ENCODE measurements at places on chromosomes 16 and 17.

- no peak for DNase-seq
Measured at GRCh38 chr16:62585041-62585545, 548.9 kb upstream of the CDH8 start.

GRCh38 chr17:31224366-31224765, 72.7 kb downstream of the OMG start:
- no peak for DNase-seq

GRCh38 chr16:10675216-10675615, 19.5 kb downstream of the TEKT5 start:
- no peak for DNase-seq

- DNase-seq = no peak
Measured at GRCh38 chr17:27519550-27519949, 63.3 kb downstream of the KSR1 start.

GRCh38 chr16:82061861-82062525, 26.9 kb downstream of the HSD17B2 start:
- peak; percentile 14 for DNase-seq

DNA sequence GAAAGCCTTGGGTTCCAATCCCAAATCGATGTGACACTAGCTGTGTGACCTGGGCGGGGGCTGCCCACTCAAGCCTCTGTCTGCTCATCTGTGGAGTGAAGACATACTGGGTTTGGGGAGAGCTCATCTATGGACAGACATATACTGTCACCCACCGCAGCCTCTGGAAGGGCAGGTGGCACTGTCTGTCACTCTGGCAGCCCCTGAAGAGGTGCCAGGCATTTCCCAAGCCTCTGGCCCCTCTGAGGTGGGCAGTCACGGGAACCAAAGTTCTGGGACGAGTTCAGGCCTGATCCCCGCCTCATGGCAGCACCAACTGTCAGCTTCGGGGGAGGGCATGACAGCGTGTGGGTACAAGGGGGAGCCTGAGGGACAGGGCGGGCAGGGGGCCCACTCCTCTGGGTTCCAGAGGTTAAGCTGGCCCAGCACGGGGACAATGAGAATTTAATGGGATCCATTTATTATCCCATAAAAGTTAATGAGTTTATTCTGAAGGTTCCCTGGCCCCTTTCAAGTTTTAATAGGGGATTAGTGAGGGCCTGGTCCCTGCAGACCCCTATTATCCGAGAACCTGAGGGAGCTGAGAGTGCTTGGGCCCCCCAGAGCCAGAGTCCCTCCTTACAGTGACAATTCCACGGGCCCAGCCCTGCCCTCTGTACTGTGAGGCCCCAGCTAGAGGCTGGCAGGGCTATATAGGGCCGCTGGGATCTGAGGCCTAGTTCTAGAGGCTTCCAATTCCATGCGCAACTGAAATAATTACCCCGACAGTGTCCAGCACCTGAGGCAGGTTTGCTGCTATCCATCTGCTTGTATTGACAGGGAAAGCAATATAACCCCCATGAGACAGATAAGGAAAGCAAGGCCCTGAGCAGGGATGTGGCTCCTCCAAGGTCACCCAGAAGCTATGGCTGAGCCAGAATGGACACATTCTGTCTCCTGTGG, 18.8 kb downstream of the SEZ6 start:
- no peak for DNase-seq

GRCh38 chr16:12500771-12501170, 302.9 kb downstream of the CPPED1 start:
- no peak for DNase-seq

- DNase-seq = no peak
Measured at GRCh38 chr17:49486012-49486641, 9.0 kb upstream of the NGFR start.

DNA sequence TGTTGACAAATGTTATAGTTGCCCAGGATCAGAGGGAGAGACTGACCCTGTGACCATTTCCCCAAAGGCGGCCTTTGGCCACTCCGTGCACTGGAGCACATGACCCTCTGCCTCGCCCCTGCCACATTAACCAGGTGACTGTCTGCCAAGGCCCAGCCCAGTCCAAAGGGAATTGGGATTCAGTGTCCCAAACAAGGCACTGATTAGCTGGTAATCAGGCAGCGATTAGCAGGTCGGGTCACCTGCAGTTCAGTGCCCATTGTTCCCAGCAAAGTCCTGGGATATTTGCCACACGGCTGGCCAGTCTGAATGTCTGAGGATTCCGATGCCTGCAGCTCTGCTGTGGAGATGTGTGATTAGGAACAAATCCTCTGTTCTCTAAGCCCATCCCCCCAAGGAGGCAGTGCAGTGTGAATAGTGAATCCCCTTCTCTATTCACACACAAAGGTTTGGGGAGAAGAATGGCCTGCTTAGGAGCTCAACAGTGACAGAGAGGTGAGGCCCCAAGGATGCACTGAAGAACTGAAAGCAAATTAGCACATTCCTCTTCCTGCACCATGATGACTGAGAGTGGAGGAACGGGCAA, 123.1 kb upstream of the MAF start:
- DNase-seq = no peak

- no peak for DNase-seq
Measured at GRCh38 chr16:59593194-59593661, 859.1 kb upstream of the GOT2 start.

DNA sequence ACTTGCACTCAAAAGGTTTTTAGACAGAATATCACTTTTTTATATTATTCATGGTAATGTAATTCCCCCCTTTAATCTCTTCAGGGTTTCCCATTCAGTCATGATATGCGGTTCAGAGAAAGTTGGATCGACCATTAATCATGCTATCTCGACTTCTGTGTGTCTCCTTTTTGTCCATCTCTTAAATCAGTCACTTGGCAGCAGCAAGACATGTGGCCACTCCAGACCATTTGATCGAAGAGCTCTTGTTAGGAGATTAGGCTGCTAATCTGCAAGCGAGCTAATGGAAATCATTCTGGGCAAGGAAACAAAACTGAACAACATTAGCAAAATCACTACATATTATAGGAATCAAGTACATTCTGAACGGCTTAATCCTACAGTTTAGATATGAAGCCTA, 449.9 kb downstream of the WWOX start:
- no peak for DNase-seq

DNA sequence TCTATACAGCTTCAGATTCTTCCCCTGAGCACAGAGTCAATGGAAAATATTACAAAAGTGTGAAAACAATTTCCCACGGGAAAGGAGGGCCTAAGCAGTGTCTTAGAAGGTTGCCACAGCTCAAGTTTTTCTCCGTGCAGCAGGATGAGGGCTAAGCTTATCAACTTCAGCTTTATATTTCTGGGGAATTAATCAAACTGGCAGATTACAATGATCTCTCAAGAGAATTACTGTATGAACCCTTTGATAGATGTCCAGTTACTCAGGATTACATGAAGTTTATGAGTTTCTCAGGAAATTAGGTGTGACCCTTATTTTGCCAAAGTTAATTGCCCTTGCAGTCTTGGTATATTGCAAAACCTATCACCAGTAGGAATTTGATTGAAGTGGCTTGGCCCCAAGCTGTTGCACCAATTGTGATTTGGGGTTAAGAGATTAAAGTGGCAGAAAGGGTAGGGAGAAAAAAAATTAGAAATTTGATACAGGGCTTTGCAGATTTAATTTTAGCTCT, 298.4 kb downstream of the MAP2K6 start:
- DNase-seq = peak; percentile 91

DNA sequence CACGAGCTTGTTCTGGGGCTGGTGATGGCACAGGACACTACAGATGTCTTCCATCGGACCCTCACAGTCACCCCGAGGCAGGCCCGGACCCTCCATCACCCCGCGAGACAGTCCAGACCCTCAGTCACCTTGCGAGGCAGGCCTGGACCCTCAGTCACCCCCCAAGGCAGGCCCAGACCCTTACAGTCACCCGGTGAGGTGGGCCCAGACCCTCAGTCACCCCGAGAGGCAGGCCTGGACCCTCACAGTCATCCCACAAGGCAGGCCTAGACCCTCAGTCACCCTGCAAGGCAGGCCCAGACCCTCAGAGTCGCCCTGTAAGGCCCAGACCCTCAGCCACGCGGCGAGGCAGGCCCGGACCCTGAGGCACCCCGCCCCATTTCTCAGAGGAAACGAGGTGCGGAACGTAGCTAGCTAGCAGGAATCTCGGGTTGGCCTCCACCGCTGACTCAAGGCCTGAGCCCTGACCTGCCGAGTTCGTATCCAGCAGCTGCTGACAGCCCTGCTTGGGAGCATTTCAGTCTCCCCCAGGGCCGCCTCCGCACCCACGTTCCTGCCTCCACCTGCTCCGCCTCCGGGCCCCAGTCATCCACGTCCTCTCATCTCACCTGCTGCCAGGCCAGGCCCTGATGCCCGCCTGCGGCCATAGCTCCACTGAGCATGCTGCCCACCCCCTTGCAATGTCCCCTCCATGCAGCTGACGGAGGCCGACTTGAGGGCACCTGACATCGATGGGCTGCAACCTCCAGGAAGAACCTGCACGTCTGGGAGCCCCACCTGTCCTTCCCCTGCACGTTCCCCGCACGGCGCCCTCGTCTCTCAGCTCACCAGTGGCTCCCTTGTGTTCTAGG, 28.7 kb downstream of the RPH3AL start:
- no peak for DNase-seq

DNA sequence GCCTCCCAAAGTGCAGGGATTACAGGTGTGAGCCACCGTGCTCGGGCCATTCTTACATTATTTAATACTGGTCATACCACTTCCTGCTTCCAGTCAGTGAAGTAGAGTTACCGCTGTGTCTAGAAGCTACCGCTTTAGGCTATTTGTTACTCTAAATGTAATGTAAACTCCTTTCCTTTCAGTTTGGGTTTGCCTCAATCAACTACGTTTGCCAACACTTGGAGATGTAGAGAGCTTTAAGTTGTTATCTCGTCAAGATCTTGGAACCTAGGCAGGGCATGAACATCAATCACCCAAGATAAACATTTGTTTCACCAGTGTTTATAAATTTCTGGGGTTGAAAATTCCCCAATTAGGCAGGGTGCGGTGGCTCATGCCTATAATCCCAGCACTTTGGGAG, 275.9 kb downstream of the STX8 start:
- no peak for DNase-seq

- DNase-seq = no peak
Measured at GRCh38 chr17:33085256-33085655, 93.6 kb downstream of the SPACA3 start.

DNA sequence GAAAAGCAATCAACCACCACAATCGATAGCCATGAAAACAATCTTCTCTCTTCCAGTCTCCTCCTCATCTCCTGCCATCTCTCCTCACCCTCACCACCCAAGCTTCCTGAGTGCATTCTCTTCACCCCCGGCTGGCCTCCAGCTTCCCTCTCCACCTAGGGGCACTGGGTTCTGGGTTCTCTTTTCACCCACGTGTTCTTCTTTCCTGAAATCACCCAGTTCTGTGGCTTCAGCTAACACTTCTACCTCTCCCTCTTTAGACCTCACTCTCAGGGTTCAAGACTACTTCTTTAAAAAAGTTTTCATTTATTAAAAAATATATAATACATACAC, 8.2 kb downstream of the ITGAM start:
- no peak for DNase-seq

- DNase-seq = peak; percentile 92
Measured at GRCh38 chr17:59786536-59787319, 79.3 kb downstream of the VMP1 start.

DNA sequence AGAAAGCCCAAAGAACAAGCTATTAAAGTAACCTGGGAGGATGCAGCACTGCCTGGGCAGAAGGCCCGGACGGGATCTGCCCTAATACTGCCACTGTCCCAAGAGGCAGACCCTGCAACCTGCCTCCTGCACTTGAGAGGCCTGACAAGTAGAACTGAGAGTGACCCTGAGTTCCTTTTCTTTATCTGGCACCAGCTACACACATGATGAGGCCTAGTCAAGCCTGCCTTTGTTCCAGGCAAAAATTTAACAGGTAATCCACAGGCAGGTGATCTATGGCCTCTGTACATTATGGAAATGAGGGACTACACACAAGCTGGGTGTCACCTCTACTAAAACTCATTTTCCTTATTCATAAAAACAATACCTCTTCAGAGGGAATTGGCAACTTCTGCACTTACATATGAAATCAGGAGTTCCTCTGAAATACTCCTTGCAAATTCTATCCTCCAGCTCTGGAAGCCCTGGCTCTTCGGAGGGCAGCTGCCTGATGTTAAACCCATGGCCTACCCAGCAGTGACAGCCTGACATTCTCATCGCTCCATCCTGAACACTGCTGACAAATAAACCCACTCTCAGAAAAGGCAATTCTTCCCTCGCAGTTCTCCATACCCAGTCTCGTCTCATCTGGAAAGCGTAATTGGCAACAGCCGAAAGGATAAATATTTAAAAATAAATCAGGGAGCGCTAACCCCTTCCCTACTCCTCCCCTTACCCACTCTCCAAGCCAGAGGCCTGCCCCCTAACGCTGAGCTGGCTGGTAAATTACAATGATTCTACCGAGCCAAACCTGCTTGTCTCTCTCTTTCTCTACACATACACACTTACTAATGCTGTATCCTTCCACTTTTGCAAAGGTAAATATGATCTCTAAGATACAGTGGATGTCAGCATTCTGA, 2.5 kb upstream of the ZFHX3 start:
- no peak for DNase-seq

DNA sequence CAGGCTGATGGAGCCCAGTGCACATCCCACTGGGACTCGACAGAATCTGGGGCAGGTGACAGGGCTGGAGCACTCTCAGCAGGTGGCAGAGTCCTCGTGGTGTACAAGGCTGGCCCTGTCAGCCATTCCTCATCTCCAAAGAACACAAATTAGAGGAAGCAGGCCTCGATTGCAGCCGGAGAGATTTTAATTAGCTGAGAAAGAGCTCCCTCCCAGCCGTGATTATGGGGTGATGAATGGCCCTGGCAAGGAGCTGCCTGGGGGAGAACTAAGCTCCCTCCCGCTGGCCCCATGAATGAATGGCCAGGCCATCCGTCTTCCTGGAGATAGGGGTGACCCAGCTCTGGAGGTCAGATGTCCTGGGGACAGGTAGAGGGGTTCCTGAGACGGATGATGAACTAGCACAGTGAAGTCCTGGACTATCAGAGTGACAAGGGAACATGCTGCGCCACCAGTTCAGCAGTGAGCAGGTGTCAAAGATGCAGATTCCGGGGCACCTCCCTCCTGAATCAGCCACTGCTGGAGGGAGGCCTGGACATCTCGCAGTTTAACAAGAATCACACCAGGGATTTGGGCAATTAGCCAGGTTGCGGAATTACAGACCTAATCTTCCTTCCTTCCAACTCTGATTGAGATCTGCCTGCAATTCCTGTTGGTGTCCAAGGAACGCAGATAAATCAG, 35.5 kb downstream of the PIMREG start:
- DNase-seq = peak; percentile 35

DNA sequence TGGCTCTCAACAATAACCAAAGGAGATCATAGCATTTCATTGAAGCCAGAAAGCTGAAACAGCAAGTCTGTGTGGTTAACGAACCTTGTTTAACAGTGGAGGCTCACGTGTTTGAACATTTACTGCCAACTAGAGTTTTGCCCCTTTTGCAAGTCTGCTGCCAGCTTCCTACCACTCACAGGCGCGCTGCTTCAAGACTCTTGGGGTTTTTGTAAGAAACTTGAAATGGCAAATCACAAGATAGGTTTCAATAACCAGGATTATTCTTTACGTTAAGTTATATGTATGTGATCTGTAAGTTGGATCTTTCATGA, 1.2 kb downstream of the SNTB2 start:
- DNase-seq = peak; percentile 31
